Endothelial cell of umbilical vein (primary cell): ENCODE measurements at places on chromosomes 13 and 19.

DNA sequence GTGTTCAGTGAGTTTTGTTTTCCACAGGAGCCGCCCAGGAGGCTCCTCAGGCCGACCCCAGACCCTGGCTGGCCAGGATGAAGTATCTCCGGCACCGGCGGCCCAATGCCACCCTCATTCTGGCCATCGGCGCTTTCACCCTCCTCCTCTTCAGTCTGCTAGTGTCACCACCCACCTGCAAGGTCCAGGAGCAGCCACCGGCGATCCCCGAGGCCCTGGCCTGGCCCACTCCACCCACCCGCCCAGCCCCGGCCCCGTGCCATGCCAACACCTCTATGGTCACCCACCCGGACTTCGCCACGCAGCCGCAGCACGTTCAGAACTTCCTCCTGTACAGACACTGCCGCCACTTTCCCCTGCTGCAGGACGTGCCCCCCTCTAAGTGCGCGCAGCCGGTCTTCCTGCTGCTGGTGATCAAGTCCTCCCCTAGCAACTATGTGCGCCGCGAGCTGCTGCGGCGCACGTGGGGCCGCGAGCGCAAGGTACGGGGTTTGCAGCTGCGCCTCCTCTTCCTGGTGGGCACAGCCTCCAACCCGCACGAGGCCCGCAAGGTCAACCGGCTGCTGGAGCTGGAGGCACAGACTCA is 12.9 kb downstream of the B3GNT3 start:
- DNase-seq: no peak

- DNase-seq: no peak
Measured at GRCh38 chr13:23984546-23984945, 87.2 kb upstream of the C1QTNF9B start.

GRCh38 chr13:75812751-75813181 is 176.6 kb downstream of the LMO7 start:
- peak; percentile 84 for DNase-seq

- DNase-seq: no peak
Measured at GRCh38 chr19:18074192-18074591, 12.5 kb downstream of the IL12RB1 start.

GRCh38 chr13:74765955-74766354 is 631.8 kb upstream of the KLF12 start:
- DNase-seq: no peak

DNA sequence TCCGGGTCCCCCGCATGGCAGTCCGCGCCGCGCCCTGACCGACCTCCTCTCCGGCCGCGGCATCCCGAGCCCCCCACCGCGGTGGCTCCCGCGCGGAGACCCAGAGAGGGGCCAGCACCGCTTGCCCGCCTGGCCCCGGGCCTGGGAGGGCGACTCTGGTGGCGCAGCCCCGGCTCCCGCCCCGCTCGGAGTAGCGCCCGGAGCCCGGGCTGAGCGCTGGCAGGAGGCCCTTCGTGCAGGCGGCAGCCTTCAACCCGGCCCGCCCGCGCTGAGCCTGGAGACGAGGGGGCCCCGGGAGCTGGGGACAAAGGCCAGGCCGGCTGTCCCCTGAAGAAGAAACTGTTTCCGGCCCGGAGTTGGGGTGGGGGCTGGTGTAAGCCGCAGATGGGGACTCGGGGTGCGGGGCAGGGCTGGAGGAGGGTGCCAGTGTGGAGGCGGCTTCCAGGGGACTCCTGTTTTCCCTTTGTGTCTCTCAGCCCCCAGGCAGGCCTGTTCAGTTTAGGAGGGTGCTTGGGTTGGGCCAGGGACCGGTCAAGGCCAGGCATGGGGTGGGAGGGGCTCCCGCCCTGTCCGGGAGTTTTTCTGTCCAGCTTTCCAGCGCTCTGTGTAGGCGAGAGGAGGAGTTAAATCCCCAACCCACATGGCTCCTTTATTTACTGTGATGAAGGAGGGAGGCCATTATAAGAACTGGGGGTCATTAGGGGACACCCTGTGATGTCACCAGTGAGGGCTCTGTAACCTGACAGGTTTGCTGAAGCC is 935 bp downstream of the LRP3 start:
- DNase-seq: no peak

DNA sequence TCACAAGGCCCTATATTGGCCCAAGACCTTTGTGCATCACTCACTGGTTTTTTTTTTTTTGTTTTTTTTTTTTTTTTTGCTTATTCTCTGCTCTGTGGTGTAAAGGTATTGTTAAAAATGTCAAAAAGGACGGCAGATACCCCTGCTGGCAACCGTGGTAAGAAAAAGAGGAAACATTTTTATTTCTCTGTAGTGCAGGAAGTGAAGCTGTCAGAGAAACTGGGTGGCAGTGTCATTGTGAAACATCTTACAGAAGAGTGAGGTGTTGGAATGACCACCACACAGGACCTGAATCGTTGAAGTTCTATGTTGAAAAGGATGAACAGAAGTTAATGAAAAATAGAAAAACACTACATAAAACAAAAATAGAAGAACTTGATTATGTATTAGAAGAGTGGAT is 346.4 kb downstream of the FGF9 start:
- DNase-seq: no peak

- no peak for DNase-seq
Measured at GRCh38 chr19:54201172-54201701, 579 bp downstream of the RPS9 start.
